Stimulated activated CD4-positive, alpha-beta T cell treated with anti-CD3 and anti-CD28 coated beads, Interleukin-12 subunit alpha, Interleukin-12 subunit beta, amount 100 ng/mL, for 24 hours (primary cell): ENCODE measurements at places on chromosomes 4 and X.

DNA sequence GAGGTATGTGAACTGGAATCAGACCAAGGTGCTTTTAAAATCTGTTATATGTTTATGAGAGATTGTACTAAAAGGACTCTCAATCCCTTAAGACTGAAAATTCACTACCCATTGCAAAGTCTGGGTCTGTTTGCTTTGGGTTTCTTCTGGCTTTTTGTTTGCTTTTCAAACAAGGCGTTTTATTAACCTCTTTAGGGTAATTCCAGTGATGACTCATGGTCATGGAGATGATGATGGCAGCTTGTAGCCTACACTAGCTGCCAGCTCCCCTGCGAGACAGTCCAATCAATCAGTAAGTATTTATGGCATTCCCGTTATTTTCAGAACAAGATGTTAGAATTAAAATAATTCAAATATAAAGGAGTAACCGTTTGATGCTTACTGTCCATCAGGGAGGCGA is 643.8 kb upstream of the FTHL17 start:
- DNase-seq, result no peak

DNA sequence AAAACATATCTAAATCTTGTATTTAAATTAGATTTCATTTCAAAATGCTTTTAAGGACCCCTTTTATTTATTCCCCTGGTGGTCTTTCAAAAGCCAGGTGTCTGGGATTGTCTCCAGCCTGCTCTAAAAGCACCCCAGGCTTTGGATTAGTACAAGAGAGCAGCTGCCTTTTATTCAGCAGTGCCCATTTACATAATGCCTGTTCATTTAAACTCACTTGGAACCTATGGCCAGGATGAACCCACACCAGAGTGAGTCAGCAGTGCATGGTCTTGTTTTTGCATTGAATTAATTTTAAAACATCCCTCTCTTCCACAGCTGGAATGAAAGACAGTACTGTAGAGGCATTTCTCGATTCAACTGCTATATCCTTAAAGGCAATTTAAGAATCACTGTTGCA is 64.1 kb upstream of the TENM3 start:
- no peak for DNase-seq

GRCh38 chr4:159443975-159444374 is 341.1 kb downstream of the RAPGEF2 start:
- DNase-seq, result no peak

DNA sequence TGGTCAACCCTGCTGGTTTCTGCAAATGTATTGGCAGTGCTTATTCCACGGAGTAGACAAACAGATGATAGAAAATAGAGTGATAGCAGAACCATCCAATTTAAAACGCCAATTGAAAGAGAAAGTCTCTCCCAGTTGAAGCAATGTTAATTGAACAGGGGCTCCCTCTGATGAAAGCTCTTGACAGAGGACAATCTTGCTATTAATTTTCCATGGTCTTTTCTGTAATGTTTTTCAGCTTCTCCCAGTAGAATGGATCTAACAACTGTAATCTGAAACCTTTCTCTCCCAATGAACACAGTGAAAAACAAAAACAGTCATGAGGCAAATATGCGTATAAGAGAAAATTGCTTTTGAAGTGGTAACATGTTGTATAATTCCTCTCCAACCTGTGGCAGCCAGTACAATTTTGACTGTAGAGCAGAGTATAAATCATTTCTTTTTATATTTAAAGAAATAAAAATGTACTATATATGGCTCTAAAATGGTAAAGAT is 225.1 kb upstream of the GALNTL6 start:
- no peak for DNase-seq

GRCh38 chr4:18570370-18570769 is 548.8 kb upstream of the LCORL start:
- DNase-seq, result no peak

- DNase-seq, result no peak
These were observed 239.5 kb upstream of the TET2 start for GRCh38 chr4:104907074-104907649.

- DNase-seq, result no peak
These were observed 290.2 kb upstream of the VCX start for GRCh38 chrX:7552760-7553159.

- peak; percentile 1 for DNase-seq
These were observed 541.4 kb upstream of the BOD1L1 start for GRCh38 chr4:14168919-14169318.

DNA sequence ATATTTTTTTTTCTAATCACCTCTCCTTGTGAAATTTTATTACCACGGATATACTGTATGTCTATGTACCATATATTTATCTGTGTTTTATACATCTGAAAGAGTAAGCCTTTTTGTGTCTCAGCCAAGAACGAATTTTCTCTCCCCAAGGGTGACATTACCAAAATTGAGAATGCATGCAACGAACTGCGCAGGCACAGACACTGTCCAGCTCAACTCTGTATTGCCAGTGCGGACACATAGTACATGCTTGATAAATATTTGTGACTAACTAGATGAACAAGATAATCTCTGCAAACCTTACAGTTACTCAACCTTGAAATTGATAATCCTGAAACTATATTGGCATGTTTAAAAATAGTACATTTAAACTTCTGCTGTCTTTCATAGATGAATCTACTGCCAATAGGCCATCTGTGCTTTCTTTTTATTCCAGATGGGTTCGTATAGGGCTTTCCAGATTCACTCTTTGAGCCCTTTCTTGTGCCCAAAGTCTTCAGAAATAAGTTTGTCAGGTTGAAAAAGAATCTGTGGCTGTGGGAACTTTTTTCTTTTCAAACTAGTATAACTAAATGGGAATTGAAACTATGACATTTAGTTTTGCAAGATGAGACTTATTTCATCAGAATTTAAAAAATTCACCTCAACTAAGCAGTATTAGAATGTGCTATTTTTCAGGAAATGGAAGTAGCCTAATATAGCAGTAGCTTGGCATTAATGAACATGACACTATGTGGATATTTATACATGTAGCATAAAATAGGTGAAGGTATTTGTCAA is 38.9 kb downstream of the DTHD1 start:
- no peak for DNase-seq

GRCh38 chr4:123579961-123580360 is 183.4 kb downstream of the SPRY1 start:
- no peak for DNase-seq

DNA sequence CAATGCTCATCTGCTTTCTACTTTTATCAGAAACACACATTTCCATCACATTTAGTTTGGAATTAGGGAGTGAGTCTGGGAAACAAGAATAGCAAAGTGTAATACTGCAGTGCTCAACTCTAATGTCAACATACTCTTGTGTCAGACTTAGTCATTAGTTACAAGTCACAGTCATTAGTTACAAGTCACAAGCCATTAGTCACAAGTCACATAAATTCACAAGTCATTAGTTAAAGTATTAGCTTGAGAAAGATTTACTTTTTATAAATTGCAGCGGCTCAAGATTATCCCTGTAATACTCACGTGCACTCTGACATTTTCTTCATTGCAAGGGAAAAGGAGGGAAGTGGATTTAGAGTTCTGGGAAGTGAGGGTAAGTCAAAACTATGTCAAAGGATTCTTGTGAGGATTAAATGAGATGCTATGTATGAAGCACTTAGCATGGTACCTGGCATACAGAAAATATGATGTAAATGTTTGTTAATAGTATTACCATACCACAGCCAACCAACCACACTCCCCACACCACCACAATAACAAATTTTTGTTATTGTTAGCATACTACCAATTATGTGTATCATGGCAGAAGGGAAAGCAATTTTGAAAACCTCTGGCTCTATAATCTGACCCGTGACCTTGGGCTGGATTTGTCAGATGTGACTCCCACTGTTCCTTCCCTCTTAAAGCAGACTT is 116.6 kb downstream of the ARHGAP24 start:
- DNase-seq, result no peak

DNA sequence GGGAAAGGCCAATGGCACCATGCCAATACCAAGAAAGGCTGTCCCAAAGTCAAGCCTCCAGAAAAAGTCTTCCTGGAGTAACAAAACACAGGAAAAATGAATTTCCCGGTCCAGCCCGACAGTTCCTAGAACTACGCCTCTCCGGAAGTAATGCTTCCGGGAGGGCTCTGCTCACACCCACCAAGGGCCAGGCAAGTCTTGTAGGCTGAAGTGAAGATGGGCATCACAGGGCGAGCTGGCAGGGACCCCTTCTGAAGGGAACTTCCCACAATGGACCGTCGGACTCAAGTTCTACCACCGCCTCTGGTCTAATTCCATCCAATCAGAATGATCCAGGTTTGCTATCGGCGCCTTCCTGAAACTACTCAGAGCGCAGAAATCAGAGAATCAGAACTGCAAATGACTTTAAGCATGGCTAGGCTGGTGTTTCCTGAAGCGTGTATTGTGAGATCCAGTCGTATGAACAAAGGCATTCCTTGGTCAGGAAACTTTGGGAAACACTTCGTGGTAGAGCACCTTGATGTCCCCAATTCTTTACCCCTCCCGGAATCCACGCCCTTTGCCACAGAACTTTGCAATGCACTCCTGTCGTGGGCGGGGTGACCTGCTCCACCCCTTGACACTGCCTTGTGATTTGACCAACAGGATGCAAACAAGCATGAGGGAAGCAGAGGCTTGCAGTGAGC is 127.8 kb downstream of the BCOR start:
- no peak for DNase-seq

- DNase-seq, result no peak
These were observed 60.8 kb downstream of the EGF start for GRCh38 chr4:109973529-109973905.

GRCh38 chr4:134727696-134728095 is 526.1 kb upstream of the PABPC4L start:
- no peak for DNase-seq

DNA sequence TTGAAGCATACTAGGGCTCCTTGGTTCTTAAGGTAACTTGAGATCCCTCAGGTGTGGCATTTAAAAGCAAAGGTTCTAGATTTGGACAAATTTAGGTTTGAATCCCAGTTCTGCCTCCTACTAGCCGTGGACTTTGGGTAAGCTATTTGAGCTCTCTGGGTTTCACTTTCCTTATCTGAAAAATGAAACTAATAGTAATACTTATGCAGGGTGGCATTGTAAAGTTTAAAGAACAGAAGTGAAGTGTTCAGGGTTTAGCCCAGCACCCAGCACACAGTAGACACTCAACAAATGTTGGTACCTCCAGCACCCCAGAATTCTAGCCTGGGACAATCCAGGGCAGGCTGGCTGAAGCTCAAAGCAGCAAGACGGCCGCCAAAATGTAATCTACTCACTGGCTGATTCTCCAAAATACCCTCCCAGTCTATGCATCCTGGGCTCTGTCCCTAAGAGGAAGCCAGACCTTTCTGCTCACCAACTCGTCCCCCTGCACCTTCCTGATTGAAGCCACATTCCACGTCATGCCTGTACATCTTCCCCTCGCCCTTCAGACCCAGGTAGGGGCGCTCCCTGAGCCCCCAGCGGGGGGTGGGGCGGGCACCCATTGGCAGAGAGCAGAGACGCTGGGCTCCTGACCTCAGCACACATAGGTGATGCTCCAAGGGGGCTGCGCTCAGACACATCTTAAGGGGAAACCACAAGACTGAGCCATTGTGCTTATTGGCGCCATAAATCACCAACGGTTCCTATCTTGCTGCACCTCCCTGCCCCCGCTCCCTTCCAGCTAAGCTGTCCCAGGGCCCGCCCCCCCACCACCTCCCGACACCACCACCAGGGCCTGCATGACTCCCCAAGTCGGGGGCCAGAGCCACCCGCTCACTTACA is 160.6 kb downstream of the BCOR start:
- no peak for DNase-seq

DNA sequence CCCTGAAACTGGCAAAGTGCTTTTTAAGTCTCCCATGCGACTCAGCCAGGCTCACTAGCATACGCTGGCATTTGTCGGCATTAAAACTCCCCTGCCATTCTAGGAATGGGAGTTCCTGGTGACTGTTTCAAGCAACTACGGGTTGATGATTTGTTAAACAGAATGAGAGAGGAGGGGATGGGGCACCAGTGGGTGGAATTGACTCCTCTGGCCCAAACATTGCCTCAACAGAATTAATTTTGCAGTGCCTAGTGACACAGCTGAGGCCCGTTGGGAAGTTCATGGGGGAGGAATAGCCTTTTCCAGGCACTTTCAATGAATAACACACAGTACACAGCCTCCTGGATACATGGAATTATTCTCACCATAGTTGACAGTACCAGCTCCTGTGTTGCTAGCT is 30.1 kb downstream of the NEUROG2 start:
- DNase-seq, result no peak

DNA sequence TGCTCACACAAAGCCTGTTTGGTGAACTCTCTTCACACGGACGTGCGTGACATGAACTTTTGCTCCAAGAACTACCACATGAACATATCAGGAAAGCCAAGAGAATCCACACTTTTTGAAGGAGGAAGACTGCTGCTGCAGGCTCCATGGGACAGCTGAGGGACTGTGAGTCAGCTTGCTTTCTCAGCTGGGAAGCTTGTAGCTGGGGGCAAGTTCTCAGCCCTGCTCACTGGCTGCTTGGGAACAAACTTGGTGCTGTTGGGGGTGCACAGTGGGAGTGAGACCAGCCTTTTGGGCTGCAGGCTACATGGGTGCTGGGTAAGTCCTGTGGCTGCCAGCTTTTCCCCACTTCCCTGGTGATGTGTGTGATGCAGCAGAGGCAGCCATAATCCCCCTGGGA is 123.9 kb downstream of the ATP8A1 start:
- no peak for DNase-seq

DNA sequence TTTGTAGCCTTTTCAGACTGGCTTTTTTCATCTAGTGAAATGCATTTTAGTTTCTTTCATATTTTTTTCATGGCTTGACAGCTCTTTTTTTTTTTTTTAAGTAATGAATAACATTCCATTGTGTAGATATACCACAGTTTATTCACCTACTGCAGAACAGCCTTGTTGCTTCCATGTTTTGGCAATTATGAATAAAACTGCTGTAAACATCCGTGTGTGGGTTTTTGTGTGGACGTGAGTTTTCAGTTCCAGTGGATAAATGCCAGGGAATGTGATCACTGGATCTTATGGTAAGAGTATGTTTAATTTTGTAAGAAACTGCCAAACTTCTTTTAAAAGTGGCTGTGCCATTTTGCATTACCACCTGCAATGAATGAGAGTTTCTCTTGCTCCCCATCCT is 160.8 kb downstream of the SOWAHB start:
- DNase-seq, result no peak

DNA sequence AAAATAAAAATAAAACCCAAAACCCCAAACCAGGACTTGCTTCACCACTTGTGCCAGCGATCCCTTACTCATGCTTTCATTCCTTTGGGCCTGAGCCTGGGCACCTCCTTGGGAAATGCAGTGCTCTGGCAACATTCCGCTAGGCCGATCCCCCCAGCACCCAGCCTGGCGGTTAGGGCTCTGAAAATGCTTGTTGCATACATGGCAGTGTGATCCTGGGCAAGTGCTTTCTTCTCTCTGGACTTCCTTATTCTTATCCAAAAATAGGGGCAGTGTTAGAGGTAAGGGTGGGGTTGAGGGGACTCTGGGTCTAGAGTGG is 4.6 kb downstream of the ZNF185 start:
- DNase-seq, result no peak

- DNase-seq, result no peak
These were observed 128.2 kb downstream of the C4orf51 start for GRCh38 chr4:145808021-145808650.
